ENCODE measurements at places on chromosomes 2 and 18.

- DNase-seq, result no peak
Observed at GRCh38 chr18:54805571-54806334, 22.5 kb upstream of the RAB27B start.

DNA sequence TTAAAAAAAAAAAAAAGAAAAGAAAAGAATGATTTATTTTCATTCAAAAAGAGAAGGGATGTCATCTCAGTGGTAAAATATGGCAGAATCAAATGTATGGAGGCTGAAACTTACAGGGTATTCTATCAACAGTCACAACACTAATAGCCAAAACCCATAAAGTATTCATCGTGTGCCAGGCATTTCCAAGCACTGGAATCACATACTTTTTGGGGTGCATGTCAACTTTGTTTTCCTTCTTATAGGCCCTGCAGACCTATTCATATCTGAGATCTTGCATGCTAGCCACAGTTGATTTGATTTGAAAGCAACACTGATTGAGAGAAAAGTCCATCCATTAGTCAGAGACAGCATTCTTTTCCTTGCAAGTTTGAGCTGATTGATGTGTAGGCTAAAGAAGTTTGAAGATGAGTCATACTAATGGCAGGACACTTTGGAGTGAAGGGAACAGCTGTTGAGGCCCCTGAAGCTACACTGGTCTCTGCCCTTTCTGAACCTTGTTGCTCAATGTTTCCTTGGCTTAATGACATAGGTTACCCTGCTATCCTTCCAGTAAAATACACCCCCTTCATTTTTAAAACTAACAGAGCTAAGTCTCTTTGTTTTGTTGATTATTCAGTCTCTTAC is 22.0 kb downstream of the KATNAL2 start:
- DNase-seq, result no peak

- DNase-seq, result no peak
Observed at GRCh38 chr2:203361922-203362321, 33.7 kb downstream of the ABI2 start.

DNA sequence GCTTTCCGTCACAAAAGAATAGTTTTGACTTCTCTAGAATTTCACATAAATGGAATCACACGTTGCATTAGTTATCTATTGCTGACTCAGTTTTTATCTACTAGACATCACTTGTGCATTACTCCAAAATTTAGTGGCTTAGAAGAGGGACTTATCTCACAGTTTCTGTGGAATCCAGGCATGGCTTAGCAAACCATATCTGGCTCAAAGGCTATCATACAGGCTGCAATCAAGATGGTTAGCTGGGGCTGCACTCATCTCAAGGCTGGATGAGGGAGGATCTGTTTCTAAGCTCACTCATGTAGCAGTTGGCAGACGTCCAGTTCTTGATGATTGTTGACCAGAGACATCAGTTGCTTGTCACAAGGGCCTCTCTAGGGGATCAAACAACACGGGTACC is 6.6 kb upstream of the DSC3 start:
- DNase-seq, result no peak

GRCh38 chr2:12008425-12009061 is 262.1 kb downstream of the LPIN1 start:
- DNase-seq, result no peak

Data from NCI-H2107 (cell line).